Vagina (tissue), 2 donors: ENCODE measurements at places on chromosomes 4 and X. TPM values are rescaled to one million over a fixed set of nuclear protein-coding genes. Genes with fewer than 3 reads are reported as not detected.

SLITRK4 gene
- 3.2 TPM for total RNA-seq

NDNF gene
- total RNA-seq: 4.9 TPM

ARHGAP36 gene
- total RNA-seq: 2.0 TPM

ESX1 gene
- total RNA-seq: not detected

EMCN gene
- total RNA-seq: 20.1 TPM

TLR7 gene
- not detected for total RNA-seq

ADAM29 gene
- total RNA-seq: not detected

MND1 gene
- not detected for total RNA-seq

SCLT1 gene
- total RNA-seq: 18.9 TPM

GAGE12H gene
- total RNA-seq: not detected

PRKX gene
- 51.6 TPM for total RNA-seq

HSFX4 gene
- not detected for total RNA-seq

CLIC2 gene
- 15.5 TPM for total RNA-seq

LETM1 gene
- 67.5 TPM for total RNA-seq

PAGE4 gene
- not detected for total RNA-seq

SMIM10 gene
- total RNA-seq: 13.8 TPM

TEX13C gene
- not detected for total RNA-seq

TXK gene
- 8.1 TPM for total RNA-seq

CYLC1 gene
- not detected for total RNA-seq

DCAF12L1 gene
- not detected for total RNA-seq

LDB2 gene
- total RNA-seq: 70.0 TPM

CPXCR1 gene
- not detected for total RNA-seq

UGT2B17 gene
- total RNA-seq: not detected

BCOR gene
- total RNA-seq: 19.9 TPM

POU4F2 gene
- total RNA-seq: not detected

AWAT2 gene
- not detected for total RNA-seq

STAP1 gene
- total RNA-seq: not detected

PAGE2B gene
- total RNA-seq: not detected

PRR32 gene
- total RNA-seq: not detected

FAM114A1 gene
- 105 TPM for total RNA-seq

MAGEA1 gene
- total RNA-seq: not detected

GAB3 gene
- 7.6 TPM for total RNA-seq

MTNR1A gene
- total RNA-seq: not detected

HERC5 gene
- 5.4 TPM for total RNA-seq

FGF13 gene
- total RNA-seq: 3.2 TPM

MAGED2 gene
- 116 TPM for total RNA-seq

PGRMC2 gene
- total RNA-seq: 27.7 TPM

ZNF157 gene
- not detected for total RNA-seq

STOX2 gene
- 11.5 TPM for total RNA-seq
